Left lung (tissue), 14 donors: ENCODE measurements at places on chromosomes 2 and 18.

- DNase-seq, result no peak
- no peak overlapping the region for H3K4me3 ChIP-seq
- no peaks in the 10 kb centered on the region for H3K27me3 ChIP-seq
- no peak overlapping the region for H3K27ac ChIP-seq
Observed at GRCh38 chr2:122799391-122799790, 1043.9 kb downstream of the TSN start.

- no peak for DNase-seq
- H3K27ac ChIP-seq, result no peak overlapping the region
- H3K27me3 ChIP-seq, result no peaks in the 10 kb centered on the region
- H3K4me3 ChIP-seq, result no peak overlapping the region
- no peaks in the 10 kb centered on the region for H3K36me3 ChIP-seq
Observed at GRCh38 chr18:67615876-67616275, 99.4 kb upstream of the DSEL start.

DNA sequence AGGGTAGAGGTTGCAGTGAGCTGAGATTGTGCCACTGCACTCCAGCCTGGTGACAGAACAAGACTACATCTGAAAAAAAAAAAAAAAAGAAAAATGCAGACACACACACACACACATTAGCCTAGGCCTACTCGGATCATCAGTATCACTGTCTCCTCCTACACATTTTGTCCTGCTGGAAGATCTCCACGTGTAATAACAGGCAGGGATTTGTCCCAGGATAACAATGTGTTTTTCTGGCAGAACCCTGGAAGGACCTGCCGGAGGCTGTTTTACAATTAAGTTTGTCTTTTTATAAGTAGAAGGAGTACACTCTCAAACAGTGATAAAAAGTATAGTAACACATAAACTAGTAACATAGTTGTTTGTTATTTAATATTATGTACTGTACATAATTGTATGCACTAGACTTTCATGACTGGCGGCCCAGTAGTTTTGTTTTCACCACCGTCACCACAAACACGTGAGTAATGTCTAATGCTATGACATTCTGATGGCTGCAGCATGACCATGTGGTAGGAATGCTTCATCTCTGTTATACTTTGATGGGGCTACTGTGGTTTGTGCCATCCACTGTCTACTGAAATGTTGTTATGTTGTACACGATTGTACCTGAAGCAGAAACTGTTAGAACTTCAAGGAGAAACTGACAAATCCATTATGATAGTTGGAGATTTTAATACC is 130.6 kb downstream of the ATP9B start:
- DNase-seq, result no peak
- H3K4me1 ChIP-seq, result no peaks in the 10 kb centered on the region
- H3K27ac ChIP-seq, result no peak overlapping the region
- no peaks in the 10 kb centered on the region for H3K27me3 ChIP-seq

GRCh38 chr18:23049698-23050373 is 85.4 kb upstream of the CABLES1 start:
- H3K4me1 ChIP-seq, result peaks cover 3% of the 10 kb centered on the region
- H3K27me3 ChIP-seq, result no peaks in the 10 kb centered on the region
- no peak overlapping the region for H3K4me3 ChIP-seq
- H3K27ac ChIP-seq, result no peak overlapping the region
- H3K36me3 ChIP-seq, result no peaks in the 10 kb centered on the region

DNA sequence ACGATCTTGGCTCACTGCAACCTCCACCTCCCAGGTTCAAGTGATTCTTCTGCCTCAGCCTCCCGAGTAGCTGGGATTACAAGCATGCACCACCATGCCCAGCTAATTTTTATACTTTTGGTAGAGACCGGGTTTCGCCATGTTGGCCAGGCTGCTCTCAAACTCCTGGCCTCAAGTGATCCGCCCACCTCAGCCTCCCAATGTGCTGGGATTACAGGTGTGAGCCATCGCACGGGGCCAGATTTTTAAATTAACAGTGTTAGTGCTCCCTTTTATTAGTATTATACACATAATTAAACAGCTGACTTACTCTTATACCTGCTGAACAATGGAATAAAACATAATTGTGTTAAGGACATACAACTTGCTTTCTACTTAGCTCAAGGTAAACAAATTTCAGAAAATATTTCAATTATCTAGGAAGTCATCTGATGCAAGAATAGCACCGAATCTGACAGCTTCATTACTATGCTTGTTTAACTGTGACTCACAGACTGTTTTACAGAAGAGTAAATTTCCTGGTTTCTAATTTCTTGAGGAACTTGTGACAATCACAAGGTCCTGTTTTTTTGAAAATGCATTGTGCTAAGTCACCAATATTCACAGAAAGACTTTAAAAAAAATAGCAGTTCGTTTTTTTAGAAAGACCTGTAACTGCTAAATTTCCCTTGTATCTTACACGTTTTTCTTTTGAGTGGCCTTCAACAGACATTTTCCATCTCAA is 51.2 kb downstream of the SPIRE1 start:
- no peaks in the 10 kb centered on the region for H3K36me3 ChIP-seq
- no peak for DNase-seq
- peak overlapping the region; percentile 82 for H3K27ac ChIP-seq
- no peaks in the 10 kb centered on the region for H3K27me3 ChIP-seq
- H3K4me3 ChIP-seq, result no peak overlapping the region

DNA sequence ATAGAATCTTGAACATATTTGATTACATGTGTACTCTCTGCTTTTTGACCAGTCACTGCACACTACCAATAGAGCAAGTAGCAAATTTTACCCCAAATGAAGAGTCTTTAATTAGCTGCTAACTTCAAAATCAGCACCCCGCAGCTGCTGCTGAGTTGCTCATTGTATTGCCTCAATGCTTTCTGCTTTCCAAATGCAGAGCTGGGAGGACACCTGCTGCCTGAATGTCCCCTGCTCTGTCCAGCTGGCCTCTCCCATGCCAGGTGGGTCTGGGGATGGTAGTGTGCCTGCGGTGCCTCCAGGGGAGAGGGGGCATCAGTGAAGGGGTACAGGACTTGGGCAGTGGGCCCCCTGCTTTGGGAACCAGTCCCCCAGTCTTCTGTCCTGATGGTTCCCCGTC is 184.8 kb downstream of the PRKCE start:
- no peaks in the 10 kb centered on the region for H3K36me3 ChIP-seq
- no peaks in the 10 kb centered on the region for H3K27me3 ChIP-seq
- no peaks in the 10 kb centered on the region for H3K4me1 ChIP-seq
- no peak overlapping the region for H3K27ac ChIP-seq

DNA sequence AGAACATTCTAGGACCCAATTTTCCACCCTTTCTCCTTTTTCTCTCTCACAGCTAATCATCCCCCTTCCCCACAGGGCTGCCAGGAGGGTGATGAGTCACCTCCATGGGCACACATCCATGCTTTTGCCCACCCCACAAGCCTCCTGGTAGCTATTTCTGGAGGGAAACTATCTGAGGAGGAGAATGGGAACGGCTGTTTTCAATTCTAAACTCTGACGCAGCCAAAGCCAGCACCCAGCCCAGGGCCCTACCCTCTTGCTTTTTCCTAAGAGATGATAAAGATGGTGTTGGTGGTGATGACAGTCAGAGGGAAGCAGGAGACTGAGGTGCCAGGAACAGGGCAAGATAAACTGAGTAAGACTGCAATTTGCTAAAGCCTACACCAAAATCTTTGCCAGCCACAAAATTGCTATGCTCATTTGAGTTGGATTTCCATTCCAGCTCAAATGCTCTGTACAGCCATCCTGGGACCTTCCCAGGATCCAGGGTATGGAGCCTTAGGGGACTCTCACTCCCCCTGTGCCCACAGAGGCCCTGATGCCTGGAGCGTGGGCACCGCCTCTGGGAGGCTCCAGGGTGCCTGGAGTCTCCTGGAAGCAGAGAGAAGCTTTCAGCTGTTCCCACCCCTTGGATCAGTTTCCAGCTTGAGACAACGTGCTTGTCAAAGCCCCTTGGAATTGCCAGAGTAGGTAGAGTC is 62.0 kb upstream of the FZD7 start:
- no peak overlapping the region for H3K4me3 ChIP-seq
- H3K4me1 ChIP-seq, result no peaks in the 10 kb centered on the region
- no peaks in the 10 kb centered on the region for H3K27me3 ChIP-seq
- DNase-seq, result no peak
- no peak overlapping the region for H3K27ac ChIP-seq
- H3K36me3 ChIP-seq, result no peaks in the 10 kb centered on the region

- peak overlapping the region; percentile 76 for H3K27ac ChIP-seq
- no peaks in the 10 kb centered on the region for H3K27me3 ChIP-seq
- no peak for DNase-seq
- H3K4me3 ChIP-seq, result no peak overlapping the region
- peaks cover 40% of the 10 kb centered on the region for H3K4me1 ChIP-seq
Observed at GRCh38 chr2:197204519-197205250, 105.9 kb downstream of the ANKRD44 start.

- DNase-seq, result no peak
- H3K4me3 ChIP-seq, result no peak overlapping the region
- H3K27ac ChIP-seq, result no peak overlapping the region
- H3K36me3 ChIP-seq, result no peaks in the 10 kb centered on the region
- H3K4me1 ChIP-seq, result no peaks in the 10 kb centered on the region
Observed at GRCh38 chr2:137772451-137772850, 191.8 kb upstream of the HNMT start.

DNA sequence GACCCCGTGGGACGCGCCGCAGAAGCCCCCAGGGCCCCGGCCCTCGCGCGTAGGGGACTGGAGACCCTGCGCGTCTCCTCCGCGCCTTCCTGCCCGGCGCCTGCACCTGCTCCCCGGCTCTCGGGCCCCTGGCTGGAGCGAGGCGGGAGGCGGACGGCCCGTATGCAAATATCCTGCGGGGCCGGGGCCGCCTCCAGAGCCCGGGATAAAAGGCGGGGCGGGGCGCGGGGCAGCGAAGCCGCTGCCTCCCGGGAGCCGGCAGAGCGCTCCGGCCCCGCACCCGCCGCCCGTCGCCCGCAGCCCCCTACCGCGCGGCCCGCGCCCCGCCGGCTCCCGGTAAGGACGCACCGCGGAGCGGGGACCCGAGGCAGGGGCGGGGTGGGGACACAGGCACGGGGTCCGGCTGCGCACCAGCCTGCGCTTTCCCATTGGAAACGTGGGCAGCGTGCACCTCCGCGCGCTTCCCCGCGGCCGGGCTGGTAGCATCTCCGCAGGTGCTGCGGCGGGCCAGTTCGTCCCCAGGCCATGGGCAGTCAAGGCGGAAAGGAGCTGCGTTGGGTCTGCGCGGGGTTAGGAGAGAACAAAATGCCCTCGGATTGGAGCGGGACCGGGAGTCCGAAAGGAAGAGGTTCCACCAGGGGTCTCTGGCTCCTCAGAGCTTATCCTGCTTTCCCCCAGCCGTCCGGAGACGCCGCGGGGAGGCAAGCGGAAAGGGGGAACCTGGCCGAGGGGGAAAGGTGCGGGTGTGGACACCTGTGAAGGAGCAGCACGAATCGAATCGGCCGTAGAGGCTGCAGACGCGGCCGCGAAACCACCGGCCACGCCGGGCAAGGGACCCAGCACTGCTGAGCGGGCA is at the start of gene ATP6V1C2:
Gene ATP6V1C2 (plus strand): TSS at position 235 of the 856 bp plus-strand sequence. CDS start 1,220 bp downstream, outside the sequence.
- H3K36me3 ChIP-seq, result no peaks in the 10 kb centered on the region
- H3K4me1 ChIP-seq, result peaks cover 6% of the 10 kb centered on the region
- peaks cover 52% of the 10 kb centered on the region for H3K27me3 ChIP-seq
- no peak within 1 kb of the TSS for H3K27ac ChIP-seq
- H3K4me3 ChIP-seq, result peak within 1 kb of the TSS; percentile 27

- no peak overlapping the region for H3K4me3 ChIP-seq
- peak overlapping the region; percentile 84 for H3K27ac ChIP-seq
- peaks cover 52% of the 10 kb centered on the region for H3K4me1 ChIP-seq
- H3K36me3 ChIP-seq, result no peaks in the 10 kb centered on the region
Observed at GRCh38 chr2:85741211-85741832, 12.5 kb upstream of the ATOH8 start.

DNA sequence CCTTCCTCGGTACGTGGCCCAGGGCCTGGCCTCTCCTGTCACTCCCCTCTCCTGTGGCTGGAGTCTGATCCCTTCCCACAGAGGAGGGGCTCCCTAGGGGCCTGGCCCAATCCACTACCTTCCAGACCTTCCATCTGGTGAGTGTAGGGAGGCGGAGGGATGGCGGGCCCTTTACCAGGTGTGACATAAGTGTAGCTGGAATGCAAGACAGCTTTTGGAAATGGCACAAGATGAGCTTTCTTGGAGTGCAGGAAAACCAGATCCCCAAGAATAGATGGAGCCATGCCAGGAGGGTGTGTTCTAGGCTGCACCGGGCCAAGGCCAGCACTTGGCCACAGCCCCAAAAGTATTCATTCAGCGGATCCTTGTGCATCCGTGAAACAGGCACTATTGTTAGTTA is 30.1 kb downstream of the IGFBP5 start:
- no peaks in the 10 kb centered on the region for H3K36me3 ChIP-seq
- DNase-seq, result no peak
- no peaks in the 10 kb centered on the region for H3K27me3 ChIP-seq

DNA sequence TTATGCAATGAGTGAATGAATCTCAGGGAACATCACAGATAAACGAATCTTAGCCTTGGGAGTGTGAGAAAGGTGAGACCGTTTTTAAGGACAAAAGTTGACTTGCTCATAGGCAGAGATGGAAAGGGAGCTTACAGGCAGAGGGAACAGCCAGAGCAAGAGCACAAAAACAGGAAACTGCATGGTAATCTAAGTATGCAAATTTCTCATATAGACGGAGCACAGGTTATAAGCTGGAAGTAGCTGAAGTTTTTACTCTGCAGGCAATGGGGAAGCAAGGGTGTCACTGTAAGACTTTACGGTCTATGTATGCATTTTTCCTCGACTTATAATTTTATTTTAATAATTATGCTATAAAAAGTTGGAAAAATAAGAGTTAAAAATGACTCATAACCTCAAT is 44.8 kb upstream of the STRN start:
- H3K4me1 ChIP-seq, result no peaks in the 10 kb centered on the region
- no peak overlapping the region for H3K27ac ChIP-seq
- no peak for DNase-seq
- no peaks in the 10 kb centered on the region for H3K27me3 ChIP-seq
- H3K36me3 ChIP-seq, result no peaks in the 10 kb centered on the region
- H3K4me3 ChIP-seq, result no peak overlapping the region

- no peak for DNase-seq
- H3K27me3 ChIP-seq, result no peaks in the 10 kb centered on the region
- no peak overlapping the region for H3K4me3 ChIP-seq
- H3K27ac ChIP-seq, result no peak overlapping the region
- peaks cover 29% of the 10 kb centered on the region for H3K4me1 ChIP-seq
- no peaks in the 10 kb centered on the region for H3K36me3 ChIP-seq
Observed at GRCh38 chr2:101986376-101986775, 5.4 kb upstream of the IL1R2 start.

DNA sequence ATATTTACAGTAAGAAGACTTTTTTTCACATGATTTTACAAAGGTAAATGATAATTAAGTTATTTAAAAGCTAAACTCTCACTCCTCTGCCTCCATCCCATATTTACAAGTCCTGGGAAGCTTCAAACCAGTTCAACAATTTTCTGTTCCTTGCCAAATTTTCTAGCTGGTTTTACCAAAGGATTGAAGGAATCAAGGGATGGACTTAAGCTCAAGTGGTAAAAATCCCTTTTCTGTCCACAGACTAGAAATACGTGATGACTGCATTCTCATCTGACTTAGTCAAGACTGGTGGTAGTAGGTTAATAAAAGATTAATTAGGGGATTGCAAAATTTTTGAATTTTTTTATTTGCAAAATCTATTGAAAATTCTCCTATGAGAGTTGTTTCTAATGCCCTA is 297.3 kb downstream of the MTX2 start:
- no peak overlapping the region for H3K27ac ChIP-seq
- H3K27me3 ChIP-seq, result peaks cover 29% of the 10 kb centered on the region
